Omental fat pad (tissue), 4 donors: ENCODE measurements at places on chromosomes 12 and 14.

- no peak for DNase-seq
These were observed 5.4 kb downstream of the C1QL4 start for GRCh38 chr12:49331380-49332222.

GRCh38 chr12:98402671-98403070, 112.7 kb upstream of the TMPO start:
- DNase-seq, result no peak

DNA sequence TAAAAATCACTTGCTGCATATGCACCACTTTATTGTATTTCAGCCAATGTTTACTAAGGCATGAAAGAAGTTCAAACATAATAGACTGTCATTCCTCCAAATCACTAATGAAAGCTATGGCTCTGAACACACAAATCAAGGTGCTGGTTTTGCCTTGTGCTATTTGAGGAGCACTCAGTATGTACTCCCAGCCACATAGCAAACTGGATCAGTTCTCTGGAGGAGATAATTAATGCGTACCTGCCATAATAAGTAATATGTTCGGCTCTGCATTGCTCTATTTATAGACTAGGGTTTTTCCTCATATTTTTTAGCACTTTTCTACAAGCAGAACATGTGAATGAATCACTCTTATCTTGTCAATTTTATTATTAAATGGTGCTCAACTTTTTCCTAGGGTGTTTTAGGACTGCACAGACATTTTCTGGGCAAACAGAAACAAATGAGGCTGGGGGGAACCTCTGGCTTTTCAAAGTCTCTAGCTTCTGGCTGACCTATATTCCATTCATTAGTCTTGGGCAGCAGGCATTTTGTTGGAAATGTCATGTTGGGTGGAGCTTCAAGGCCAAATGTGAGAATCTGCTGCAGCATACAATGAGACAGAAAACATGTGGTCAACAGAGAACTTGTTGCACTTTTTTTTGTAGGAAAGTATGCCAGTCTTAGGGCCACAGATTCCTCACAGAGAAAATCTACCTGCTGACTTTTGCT, 88.4 kb downstream of the GRIP1 start:
- DNase-seq, result no peak

DNA sequence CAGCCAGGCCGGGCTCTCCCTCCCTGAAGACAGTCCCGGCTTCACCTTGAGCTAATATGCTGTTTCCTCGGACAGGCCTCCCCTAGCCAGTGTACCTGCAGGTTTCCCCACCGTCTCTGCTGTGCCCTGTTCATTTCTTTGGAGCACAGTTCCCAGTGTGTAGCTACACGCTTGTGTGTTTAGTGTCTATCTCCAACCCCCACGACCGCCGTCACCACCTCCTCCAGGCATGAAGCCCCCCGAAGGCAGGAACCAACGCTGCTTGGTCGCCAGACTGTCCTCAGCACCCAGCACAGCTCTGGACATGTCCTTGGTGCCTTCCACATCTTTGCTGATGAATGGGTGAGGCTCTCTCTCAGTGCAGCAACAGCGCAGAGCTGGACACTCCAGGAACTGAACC, 26.2 kb upstream of the PLEKHG6 start:
- DNase-seq, result no peak

DNA sequence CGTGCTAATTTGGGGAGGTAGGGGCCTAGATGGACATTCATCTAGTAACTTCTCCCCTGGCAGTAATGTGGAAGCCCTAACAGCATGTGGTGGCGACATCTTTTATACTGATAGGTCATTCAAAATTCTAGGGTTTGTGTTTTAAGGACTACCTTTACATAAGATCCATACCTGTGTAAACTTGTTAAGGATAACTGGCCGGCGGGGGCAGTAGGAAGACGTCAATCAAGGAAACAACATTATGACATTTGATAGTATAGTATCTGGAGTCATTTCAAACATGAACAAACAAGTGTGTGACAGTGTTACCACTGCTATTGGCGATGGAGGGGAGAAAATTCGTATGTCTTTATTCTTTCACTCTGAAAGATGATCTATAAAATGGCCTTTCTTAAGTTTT, 120.0 kb downstream of the TTLL5 start:
- DNase-seq, result no peak

- no peak for DNase-seq
These were observed 16.6 kb downstream of the FBRSL1 start for GRCh38 chr12:132506328-132507160.

- DNase-seq, result no peak
These were observed 51.5 kb upstream of the CMKLR1 start for GRCh38 chr12:108390495-108391203.

DNA sequence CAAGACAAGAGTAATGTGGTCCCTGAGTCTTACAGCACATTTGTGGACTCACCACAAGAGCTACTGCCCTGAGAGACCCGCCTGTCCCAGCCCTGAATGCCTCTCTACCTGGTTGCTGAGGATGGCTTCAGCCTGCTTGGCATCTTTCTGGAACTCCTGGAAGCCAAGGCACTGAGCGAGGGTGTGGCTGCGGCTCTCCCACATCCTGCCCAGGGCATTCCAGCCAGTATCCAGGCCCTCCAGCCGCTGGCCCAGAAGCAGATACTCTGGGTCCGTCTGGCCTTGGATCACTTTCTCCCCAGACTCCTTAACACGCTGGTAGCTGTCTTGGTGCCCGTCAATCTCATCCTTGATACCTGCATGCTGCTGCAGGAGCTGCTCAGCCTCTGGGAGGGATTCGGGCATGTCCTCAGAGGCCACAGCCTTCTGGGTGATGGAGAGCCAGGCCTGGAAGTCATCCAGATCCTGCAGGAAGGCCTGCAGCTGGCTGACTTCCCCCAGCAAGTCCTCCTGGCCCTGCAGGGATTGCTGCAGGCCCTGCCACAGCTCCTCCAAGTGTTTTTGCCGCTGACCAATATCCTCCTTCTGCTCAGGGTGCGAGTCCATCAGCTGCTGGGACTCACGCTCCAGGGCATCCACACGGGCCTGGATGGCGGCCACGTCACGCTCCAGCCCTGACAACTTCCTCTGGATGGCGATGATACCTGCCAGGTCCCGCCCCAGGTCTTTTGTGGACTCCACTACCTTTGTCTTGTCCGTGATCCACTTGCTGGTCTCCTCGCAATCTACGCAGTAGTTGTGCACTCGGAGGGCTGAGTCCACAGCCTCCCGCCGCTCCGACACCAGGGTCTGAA, 82.3 kb downstream of the PLEKHG3 start:
- no peak for DNase-seq

DNA sequence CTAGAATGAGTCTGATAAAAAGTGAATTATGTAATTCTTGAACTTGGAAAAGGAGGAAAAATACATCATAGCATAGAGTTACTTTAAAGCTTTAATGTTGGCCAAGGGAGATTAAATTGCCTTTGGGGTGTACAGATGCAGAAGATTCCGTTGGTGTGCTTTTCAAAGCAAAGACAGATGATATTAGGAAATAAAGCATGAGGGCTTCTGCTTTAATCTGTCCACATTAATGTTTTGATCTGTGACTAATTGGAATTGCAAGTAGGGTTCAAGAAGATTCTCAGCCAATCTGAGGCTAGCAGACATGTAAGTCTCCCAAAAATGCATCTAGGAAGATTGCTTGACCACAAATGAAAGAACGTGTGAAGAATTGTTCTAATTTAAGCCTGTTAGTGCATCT, 35.2 kb downstream of the LGR5 start:
- DNase-seq, result no peak
